Daoy (cell line): ENCODE measurements at places on chromosomes 2 and 18. TPM values are rescaled to one million over a fixed set of nuclear protein-coding genes. Genes with fewer than 3 reads are reported as not detected.
A peak's percentile ranks its signal among the peaks of the same experiment; 100 is the strongest.

DNA sequence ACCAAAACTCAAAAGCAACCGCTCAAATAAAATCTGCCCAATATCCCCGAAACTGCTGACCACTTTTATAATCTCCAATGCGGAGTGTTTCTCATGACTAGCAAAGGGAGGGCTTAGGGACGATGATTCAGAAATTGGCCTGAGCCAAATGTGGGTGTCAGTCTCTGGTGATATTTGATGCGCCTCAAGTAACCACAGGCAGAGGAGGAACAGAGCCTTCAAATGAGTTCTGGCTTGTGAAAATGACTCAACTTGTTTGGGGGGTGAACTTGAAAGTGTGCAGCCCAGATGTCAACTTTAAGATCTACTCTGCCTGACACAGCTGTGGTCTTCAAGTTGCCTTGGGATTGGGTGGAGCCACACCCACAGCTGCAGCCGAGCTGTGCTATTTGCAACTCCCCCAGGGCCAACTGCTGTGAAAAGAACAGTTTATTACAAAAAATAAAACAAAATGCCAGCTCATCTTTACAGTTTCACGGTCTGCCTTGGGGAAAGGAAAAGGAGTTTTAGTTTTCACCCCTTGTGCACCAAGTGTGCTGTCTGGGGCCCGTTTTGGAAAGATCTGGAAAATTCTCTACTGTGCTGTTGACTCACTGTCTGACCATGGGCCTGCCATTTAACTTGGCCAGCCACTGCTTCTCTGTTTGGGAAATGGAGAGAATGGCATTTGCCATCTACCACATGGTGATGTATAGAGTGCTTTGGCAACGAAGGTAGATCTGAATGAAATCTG lies 222.1 kb downstream of the MTX2 start:
- peak; percentile 97 for DNase-seq

- DNase-seq: no peak
Measured at GRCh38 chr2:105866216-105867185, 121.8 kb downstream of the NCK2 start.

DNA sequence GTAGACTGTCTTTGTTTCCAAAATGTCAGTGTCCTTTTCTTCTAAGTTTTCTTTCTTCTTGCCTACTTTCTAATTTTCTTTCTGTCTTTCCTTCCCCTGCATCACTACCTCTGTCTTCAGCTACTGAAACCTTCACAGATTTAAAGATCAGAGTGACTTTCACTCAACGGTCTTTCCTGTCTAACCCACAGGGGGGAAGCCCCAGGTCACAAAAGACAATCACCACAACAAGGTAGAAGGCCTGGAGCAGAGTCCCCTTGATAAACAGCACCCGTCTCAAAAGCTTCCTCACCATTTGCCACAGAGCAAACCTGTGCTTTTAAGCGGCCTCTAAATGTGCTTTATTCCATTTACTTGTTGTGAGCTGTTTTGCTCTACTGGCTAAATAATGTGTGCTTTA lies 665.4 kb downstream of the BCL11A start:
- no peak for DNase-seq

GREB1L gene
- total RNA-seq: 1.7 and 5.7 TPM in 2 replicates

LYG2 gene
- total RNA-seq: not detected in 2 replicates

DNA sequence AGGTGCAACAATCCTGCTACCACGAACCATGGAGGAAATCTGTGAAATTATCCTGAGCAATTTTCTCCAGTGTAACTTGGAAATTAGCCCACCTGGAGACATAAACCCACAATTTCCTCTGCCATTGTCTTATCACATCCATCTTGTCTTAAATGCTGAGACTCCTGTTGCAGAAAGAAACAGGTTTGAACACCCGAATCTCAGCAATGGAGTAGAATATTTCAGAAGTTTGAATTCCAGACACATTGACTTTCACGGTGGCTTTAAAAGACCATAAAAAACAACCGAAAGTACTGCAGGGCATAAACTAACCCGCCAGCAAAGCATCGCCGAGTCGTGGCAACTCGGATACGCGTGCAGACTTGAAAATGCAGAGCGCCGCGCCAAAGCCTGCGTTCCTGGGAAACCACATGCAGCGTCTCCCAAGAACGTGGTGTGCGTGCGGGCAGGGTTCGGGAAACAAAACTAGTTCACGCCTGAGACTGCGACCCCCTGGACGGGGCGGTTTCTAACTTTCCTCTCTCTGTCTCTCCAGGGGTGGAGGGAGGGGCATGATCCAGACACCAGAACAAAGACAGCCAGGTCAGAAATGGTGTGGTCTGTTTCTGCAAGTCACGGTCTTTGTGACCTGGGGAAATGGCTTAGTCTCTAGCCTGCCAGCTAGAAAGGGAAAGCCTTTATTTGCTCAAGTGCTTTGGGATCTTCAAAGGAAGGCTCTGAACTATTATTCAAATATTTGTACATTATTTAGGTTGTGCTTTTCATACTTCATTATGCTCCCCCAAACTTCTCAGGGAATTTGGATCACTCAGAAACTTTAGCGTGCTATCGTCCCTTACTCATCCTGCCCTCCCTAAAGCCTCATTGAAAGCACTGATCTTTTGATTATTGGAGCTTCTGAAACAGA lies 26.9 kb upstream of the KCTD1 start:
- DNase-seq: peak; percentile 71

CXCR1 gene
- total RNA-seq: not detected in 2 replicates

DNA sequence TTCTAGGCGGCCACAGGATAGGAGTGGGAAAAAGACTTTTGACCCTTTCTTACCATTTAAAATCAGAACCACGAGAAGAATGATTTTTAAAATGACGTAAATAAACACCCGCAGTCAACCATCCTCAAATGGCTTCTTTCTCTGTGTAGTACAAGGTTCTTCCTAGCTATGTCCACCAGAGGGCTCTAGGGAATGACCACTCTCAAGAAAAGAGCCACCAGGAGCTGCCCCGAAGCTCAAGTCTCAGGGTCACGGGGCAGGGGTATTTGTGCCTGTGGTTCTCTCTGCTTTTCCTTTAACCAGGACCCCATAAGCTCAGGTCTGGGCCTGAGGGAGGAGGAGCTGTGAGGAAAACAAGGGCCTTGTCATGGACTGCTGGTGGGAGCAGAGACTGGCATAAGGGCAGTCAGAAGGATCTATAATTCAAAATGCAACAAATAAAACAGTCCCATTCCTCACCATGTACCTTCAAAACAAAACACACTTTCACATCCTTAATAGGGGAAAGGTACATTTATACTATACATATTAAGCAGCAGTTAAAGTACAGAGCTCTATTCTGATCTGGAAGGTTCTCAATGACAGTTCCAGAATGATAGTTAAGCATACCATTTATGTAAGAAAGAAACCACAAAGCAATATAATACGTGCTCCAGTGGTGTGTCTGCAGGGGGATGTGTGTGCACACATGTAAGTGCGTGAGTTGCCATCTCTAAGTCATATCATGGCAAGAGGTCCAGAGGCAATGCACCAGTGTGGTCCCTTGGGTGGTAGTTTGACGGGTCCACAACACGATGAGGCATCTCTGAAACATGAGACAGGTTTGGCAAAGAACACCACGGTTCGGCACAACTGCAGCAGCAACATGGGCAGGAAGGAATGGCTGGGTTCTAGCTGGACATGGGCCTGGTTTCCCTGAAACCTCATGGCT lies 18.6 kb downstream of the LYPD1 start:
- DNase-seq: peak; percentile 16

KCNIP3 gene
- total RNA-seq: 2.6 and 5.5 TPM in 2 replicates

DNA sequence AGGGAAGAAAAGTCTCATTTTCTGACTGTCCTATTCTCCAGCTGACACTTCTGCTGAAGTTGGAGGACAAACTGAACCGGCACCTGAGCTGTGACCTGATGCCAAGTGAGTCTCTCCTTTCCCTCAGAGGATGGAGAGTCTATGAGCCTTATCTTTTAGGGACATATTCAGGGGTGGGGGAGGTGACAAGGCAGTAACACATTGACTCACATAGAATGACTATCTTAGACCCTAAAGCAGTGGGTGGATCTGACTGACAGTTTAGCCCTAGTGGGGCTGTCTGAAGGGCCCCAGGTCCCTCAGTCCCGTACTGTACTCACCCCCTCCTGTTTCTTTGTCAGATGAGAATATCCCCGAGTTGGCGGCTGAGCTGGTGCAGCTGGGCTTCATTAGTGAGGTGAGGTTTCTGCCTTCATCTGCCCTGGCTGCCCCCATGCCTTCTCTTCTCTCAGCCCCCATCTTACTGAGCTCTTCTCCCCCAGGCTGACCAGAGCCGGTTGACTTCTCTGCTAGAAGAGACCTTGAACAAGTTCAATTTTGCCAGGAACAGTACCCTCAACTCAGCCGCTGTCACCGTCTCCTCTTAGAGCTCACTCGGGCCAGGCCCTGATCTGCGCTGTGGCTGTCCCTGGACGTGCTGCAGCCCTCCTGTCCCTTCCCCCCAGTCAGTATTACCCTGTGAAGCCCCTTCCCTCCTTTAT lies 805 bp upstream of the KRTCAP3 start:
- no peak for DNase-seq

DNA sequence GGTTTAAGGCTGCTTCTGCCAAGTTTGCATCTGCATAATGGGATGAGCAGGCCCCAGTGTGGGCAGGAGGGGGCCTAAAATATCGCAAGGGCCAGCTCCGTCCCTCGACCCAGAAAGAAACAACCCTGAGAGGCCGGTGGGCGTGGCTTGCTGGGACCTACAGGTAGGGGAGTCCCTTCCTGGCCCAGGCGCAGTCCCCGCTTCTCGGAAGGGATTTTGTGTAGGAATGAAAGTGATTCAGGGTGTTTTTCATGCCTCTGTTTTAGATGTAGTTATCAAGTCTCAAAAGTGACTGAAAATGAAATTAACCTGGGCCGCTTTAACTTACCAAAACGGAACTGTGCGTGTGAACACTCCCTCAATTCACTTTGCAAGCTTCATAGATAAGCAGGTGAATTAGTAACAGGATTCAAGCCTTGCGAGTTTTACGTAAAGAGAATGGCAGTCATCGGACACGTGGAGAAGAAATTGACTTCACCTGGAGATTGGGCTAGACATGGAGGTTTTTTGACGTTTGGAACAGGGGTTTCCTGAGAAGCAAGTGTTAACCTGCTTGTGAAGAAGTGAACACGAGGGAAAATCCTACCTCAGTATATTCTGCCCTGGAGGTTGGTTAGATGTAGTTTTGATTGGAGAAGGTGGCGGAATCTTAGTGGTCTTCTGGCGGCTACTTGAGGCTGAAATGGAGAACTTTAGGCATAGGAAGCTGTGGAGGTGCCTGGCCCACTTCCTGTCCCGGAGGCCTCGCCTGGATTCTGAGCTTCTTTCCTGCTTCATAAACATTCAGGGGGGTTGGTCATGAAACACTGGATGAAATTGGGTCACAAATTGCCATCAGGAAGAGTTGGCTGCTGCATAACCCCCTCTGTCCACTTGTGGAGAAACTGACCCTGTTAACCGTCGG lies 1.7 kb downstream of the NCK2 start:
- DNase-seq: no peak

DNA sequence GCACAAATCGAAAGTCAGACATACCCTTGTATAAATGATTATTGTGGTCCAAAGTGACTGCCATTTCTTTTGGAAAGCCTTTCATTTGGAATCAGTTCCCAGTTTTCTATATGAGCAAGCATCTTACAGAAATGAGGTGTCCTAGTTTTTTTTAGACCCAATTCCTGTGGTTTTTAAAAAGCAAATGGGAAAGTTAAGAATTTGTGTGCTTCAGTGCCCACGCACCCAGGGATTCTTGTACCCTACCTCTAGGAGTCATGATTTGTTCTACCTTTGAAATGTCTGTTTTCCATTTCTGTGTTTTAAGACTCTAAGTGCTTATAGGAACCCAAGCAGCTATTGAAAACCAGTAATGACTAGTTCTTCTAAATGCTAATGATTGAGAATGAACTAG lies 218.1 kb downstream of the CAMKMT start:
- no peak for DNase-seq

SOX11 gene
- total RNA-seq: 11.0 and 11.2 TPM in 2 replicates

- DNase-seq: peak; percentile 38
Measured at GRCh38 chr2:119823734-119824334, 64.1 kb downstream of the PTPN4 start.

DNA sequence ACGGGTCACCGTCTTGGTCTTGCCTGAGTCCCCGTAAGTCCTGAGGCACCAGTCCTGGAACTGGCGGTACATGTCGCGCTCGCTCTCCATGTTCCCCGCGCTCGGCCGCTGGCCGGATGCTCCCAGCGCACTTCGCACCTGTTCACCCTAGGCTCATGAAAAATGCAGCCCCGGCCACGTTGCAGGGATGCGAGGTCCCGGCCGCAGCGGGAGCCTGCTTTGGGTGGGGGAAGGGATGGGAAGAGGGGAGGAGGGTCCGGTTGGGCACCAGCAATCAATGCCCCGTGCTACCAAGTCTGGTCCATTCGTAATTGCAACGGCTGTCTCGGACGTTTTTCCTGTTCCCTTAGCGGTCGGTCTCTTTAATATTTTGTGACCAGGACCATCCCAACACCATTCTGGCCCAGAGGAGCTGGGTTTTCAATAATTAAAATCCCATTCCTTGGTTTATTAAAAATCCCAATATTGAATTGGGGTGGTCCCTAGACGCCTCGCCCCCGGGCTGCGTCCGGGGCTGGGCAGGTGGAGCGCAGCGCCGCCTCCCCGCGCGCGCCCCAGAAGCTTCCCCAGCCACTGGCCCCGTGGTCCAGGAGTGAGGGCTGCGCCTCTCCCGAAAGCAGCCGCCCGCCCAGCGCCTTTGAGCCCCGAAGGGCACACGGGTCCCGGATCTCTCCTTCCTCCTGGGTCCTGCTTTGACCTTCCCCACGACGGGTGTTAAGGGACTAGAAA lies 1.4 kb downstream of the NOL4 start:
- DNase-seq: peak; percentile 44

GRCh38 chr2:101125808-101126207 lies 25.4 kb downstream of the TBC1D8 start:
- no peak for DNase-seq

DNA sequence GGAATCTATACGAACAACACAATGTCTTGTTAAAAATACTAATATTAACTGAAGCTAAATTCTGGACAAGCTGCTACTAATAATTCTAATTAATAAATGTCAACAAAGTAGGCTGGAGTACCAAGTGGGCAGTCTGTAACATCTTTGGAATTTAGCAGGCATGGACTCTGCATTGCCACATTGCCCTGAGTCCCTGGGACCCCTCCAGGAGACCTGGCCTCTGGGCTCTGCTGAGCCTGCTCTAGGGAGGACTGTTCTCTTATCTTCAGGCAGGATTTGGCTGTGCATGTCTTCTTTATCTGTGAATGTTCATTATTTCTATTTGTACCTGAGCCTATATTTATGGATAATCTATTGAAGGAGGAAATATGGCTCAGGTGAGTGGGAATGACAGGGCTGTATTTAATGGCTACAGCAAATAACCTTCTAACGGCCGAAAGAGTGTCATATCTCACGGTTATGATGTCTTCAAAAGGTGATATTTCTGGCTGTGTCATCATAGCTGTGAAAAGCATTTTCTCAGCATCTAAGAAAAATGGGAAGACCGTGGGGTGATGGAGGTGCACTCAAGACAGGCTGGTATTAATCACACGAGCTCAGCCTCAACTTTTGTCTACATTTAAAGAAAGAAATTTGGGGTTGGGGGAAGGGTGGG lies 28.6 kb upstream of the SETBP1 start:
- DNase-seq: no peak
